ENCODE measurements at places on chromosomes 2 and 18. TPM values are rescaled to one million over a fixed set of nuclear protein-coding genes. Genes with fewer than 3 reads are reported as not detected.

The ZRANB3 gene
- total RNA-seq: 13.4 TPM

The MBD2 gene
- total RNA-seq: 131 TPM

The KIF1A gene
- 3.8 TPM for total RNA-seq

The BOLL gene
- total RNA-seq: not detected

GRCh38 chr2:177998006-177998405 lies 74.6 kb downstream of the PDE11A start:
- no peaks in the 10 kb centered on the region for H3K4me1 ChIP-seq
- H3K4me3 ChIP-seq: no peak overlapping the region
- peaks cover 5% of the 10 kb centered on the region for H3K27me3 ChIP-seq
